ENCODE measurements at places on chromosomes 2 and 18.

- DNase-seq: no peak
Measured at GRCh38 chr2:206201075-206201848, 41.6 kb downstream of the EEF1B2 start.

DNA sequence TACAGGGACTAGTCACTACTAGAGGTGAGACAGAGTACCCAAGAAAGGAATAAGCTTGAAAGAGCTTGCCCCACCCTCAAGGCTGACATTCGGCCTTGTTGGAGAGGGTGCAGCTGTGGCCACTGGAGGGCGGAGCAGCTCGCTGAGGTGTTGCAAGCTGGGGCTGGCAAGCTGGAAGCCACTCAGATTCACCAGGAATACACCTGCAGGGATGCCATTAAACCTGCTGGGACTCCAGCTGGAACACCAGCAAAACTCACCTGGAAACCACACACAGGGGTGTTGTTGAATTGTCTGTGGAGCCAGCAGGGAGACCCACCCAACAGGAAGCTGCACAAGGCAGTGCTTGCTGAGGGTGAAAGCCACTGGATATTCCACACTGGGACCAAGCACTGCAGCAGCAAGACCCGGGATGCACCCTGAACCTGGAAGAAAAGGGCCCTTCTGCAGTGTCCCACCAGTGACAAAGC, 26.1 kb downstream of the KCTD18 start:
- no peak for DNase-seq

DNA sequence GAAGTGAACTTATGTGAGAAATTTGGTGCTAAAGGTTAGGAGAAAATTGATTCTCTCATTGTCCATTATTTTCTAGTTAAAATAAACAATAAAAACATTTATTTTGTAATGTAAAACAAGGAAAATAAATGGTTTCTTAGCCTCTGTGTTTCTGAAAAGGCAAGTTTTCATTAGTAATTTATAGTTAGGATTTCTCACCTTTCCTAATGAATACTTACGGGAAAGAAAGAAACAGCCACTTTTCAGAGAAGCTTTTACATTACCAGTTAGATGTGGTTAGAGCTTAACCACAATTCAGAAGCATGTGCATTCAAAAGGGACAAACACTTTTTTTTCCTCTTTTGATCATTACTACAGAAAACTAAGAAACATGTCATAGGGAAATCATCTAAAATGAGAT, 18.8 kb downstream of the NEMP2 start:
- no peak for DNase-seq

DNA sequence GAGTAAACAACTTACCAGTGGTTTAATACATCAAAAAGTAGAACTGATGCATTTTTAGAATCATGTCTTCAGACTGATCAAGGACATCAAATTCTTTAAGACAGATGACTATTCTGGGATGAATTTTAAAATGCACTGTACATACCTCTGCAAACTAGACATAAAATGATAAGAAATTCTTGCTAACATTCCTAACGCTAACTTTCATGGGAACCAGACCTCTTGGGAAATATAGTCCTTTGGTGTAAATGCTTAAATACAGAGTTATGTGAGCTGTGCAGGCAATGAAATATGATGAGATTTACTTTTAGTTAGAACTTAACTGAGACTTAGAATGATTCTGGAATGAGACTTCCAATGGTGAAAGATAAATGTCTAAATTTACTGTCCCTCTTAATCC, 562.0 kb downstream of the NR4A2 start:
- no peak for DNase-seq

DNA sequence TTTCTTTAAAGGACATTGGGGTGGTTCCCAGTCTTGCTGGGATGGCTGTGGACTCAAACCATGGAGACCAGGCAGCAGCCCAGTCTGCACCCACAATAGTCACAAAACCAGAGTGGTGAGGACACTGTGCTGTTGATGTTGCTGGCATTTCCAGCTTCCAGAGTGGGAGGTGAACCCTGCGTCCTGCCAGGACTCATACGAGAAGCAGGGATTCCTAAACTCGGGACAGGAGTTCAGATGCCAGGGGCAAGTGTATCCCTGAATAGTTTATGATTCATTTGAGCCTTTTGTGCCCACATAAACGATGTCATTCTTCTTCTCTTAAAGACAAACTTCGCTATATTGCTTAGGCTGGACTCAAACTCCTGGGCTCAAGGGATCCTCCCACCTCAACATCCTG, 62.8 kb downstream of the TCF7L1 start:
- no peak for DNase-seq

DNA sequence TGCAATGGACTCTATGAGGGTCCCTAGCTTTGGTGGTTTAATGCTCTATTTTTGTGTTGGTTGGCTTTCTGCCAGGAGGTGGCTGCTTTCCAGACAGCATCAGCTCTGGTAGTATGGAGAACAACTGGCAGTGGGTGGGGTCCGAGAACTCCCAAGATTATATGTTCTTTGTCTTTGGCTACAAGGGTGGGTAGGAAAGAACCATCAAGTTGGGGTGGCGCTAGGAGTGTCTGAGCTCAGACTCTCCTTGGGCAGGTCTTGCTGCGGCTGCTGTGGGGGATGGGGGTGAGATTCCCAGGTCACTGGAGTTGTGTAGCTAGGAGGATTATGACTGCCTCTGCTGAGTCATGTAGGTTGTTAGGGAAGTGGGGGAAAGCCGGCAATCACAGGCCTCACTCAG, 976.1 kb upstream of the GYPC start:
- no peak for DNase-seq

- DNase-seq: no peak
Measured at GRCh38 chr2:163465440-163465839, 270.4 kb downstream of the FIGN start.

DNA sequence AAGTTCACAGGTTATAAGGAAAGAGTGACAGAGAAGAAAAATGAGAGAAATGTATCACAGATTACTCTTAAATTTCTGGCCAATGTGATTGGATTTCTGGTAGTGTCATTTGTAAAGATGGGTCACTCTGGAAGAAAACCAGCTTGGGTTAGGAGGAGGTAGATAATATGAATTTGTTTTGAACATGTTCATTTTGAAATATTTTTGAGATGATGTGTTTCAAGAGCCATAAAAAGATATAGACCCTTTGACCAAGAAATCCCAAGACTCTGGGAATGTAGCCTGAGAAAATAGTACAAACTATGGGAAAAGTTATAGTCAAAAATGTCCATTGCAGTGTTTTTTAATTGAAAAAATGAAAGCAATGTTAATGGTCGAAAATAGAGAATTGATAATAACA, 70.7 kb downstream of the CALCRL start:
- no peak for DNase-seq

DNA sequence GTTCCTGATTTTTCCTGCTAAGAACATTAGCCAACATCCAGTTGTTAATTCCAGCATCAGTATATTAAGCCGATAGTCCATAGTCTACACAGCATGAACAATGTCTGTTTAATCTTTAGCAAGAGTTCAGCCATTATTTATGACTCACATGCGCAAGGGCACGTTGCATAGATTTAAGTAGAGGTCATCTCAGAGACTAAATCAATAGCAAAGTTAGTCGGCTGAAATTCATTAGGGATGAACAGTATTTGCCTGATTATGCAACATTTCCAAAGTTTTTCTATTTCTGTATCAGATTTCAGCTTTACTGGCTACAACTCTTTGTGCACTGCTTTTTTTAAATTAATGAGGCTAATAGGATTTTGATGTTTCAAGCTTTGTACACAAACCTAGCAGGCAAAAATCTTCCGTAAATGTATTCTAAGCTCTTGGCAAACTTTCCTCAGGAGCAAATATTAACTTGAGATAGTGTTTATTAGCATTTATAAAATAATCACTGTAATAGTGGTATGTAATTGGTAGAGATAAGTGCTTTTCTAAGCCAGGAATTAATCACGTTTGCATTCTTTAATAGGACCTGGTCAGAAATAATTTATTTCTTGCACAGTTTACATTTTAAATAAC, 578.7 kb upstream of the ID2 start:
- no peak for DNase-seq

DNA sequence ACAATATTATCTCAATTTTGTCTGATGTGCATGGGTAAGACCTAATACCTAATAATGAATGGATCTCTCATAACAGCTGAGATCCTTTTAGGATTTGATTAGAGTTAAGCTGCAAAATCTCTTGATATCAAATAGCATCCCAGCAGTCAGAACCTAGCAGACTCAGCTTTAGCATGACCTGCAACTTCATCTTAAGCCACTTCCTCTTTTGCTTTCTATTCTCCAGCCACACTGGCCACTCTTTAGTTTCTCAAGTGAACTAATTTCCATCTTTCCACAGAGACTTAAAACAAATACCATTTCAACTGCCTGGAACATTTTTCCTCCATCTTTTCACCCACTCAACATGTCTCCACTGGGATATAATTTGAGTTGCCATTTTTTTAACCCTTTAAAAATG, 1251.6 kb upstream of the ZEB2 start:
- no peak for DNase-seq

GRCh38 chr18:41965634-41966255, 10.7 kb downstream of the PIK3C3 start:
- DNase-seq: no peak

GRCh38 chr2:171858397-171858958, 35.6 kb downstream of the SLC25A12 start:
- no peak for DNase-seq

DNA sequence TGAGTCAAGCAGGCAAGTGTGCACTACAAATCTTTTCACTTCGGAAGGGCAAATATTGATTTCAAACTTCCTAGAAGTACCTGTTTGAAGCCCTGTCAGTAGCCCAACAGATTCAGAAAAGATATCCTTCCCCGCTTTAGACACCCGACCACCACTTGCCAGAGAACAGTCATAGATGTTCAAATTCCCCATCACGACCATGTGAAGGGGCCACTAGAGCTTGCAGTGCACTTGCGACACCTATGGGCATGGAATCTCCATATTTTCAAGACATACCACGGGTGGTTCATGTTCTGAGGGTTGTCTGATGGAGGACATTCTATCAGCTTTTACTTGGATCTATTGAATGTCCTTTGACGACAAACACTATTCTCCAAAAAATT, 23.8 kb downstream of the GNLY start:
- no peak for DNase-seq

DNA sequence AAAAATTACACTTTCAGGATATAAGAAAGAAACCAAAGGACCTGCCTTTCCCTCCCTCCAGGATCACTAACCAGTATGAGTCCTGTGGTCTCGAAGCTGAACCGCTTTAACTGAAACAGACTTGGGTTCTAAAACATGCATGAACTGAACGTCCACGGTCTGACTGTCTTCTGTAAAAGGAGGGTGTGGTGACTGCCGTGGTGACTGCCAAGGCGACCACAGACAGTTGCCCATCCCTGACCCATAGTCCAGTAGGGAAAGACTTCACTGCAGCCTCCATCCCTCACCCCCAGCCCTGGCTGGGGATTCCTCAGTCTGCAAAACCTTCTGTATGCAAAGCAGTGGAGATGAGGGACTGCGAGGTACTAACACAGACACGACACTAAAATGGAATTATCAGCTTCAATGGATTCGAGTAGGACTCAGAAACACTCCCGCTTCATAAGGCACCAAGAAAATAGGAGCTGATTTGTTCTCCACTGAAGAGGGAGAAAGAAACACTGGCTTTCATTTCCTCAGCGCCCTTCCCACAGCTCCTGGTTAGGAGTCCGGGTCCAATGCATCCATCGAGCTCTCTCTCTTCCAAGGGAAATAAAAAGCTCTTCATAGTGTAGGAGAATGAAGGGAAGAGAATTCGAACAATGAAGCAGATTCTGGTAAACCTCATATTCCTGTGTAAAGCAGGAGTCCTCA, 197.2 kb downstream of the HDAC4 start:
- no peak for DNase-seq

DNA sequence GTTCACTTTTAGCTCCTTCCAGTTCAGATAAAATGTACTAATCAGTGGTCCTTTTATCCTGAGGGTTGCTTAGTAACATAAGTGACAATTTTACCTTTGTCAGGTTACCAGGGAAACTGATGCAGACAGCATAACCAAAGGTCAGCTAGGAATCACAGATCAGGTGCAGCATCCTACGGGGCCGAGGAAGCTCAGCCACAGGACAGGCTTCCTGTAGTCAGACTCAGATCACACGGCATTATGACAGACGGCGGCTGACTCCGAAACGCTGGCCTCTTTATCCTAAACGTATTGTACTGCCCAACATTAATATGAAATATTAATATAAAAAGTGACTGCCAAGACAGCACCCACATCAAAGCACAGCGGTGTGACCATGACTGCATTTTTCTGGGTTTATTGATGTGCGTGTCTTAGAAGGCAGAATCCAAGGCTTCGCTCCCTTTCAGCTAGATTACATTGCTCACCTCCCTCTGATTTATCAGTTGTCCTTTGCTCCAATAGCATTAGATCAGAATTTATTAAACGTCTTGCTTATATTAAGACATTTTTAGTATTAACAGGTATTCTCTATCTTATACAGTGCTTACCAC, 444.5 kb downstream of the CMPK2 start:
- no peak for DNase-seq

DNA sequence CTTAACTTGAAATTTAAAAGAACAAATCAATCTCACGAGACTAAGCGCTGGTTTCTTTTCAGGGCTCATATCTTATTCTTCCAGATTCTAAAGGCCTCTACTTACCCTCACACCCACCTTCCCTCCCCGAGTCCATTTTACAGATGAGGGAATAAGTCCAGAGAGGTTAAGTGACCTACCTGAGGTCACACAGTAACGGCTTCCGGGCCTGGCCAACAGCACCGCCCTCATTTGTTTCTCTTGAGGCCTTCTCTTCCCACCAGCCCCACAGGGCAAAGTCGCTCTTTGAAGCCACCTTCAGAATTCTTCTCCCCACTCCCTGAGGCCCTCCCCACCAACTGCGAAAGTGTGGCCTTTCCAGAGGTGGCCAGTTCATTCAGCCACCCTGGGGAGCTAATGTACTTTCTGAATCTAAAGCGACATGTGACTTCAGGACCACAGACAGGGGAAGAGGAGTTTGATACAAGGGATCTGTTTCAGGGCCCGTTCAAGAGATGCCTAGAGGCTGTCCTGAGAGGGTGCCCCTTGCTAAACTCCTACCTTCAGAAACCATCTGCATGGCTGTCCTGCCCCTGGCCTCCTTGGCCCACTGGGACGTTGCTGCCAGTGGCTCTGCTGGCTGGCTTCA, 275.3 kb downstream of the HAUS1 start:
- DNase-seq: no peak

GRCh38 chr2:136424112-136424511, 306.2 kb upstream of the CXCR4 start:
- DNase-seq: no peak

DNA sequence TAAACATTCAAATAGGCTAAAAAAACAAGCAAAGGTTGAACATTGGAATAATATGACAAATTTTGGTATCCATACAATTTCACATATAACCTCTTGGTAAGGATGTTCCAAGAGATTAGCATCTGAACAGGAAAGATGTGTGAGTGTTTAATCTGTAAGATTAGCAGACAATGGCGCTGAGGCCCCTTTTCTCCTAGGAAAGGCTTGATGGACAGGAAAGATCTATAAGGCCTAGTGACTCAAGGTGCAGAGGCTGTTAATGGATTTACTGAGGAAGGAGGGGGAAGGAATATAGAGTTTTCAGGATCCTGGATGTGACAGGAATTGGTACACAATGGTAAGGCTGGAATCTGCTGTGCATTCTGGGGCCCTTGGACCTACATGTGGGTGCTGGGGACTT, 48.1 kb upstream of the SMAD2 start:
- no peak for DNase-seq

Measured in stimulated activated CD8-positive, alpha-beta memory T cell treated with anti-CD3 and anti-CD28 coated beads, Interleukin-7, amount 100 ng/mL, for 1 hour (primary cell).